ENCODE measurements at places on chromosomes 1 and 21. TPM values are rescaled to one million over a fixed set of nuclear protein-coding genes. Genes with fewer than 3 reads are reported as not detected.

DNA sequence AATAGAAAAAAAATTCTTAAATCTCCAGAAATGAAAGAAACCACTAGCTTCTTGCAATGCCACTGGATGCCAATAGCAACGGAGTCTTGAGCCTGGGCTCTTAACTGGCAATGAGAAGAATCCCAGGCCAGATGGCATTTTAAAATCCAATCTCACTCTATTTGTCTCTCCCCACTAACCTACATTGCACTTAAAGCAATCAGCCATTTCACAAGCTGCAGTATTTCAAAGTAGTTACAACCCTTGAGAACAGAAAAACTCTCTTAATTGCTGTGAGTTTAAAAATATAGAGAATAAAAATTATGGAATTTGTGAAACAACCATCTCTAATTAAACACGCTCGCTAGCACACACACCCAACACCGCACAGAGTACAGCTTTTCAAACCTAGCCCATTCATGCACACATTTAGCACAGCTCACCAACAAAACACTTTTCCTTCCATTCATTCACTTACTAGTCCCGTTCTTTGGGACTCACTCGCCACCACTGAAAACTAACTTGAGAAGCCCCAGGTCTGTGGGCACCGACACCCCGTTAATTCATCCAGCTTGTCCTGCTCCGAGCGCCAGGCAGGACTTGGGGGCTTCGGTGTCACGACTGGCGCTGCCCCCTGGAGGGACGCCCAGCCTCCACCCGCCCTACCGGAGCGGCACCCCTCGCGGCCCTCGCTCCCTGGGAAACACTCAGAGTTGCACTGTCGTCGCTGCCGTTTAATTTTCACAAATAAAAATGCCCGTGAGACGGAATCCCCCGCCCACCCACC is 1.0 kb downstream of the DDAH1 start:
- no peak for DNase-seq

FMOD gene
- 80.3 TPM for total RNA-seq

SHISAL2A gene
- 3.2 TPM for total RNA-seq

KCNE1 gene
- total RNA-seq: 2.2 TPM
